Stimulated activated CD4-positive, alpha-beta T cell treated with anti-CD3 and anti-CD28 coated beads, Interleukin-1b, Interleukin-23, amount 100 ng/mL, for 48 hours (primary cell): ENCODE measurements at places on chromosomes 12 and 14.

GRCh38 chr12:114981036-114981435 lies 297.1 kb upstream of the TBX3 start:
- DNase-seq, result no peak

DNA sequence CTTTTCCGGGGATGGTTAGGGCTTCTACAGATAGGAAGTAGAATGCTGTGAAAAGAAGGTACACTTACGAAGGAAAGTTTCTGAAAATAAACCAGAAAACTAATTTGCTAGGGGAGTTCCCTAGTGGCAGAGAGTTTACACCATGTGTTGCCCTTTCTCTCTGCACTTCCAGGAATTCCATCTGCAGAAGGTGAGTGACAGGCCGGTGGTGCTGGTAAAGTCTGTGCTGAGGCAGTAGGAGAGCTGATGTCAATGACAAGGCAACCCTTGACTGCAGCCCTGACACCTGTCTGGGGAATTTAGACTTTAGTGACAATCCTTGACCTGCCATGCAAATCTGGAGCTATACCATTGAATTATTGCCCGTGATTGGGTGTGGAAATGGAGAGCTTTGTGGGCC lies 687.8 kb downstream of the NRXN3 start:
- DNase-seq, result no peak

DNA sequence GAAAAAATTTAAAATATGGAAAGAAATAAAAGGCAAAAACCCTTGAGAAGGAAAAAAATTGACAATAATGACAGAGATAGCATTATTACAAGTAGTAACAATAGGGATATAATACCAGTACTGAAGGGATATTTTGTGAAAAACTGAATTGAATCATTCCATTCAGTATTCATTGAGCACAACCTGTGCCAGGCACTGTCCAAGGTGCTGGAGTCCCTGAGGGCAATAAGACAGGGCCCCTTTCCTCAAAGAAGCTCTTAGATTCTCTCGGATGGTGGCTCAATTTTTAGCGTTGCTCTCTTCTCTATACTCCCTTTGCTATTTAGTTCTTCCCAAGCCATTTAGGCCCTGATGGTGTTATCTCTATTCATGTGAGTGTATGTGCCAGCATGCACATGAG lies 34.3 kb upstream of the GAS2L3 start:
- DNase-seq, result no peak

GRCh38 chr14:99716850-99717681 lies 33.0 kb downstream of the CYP46A1 start:
- DNase-seq, result no peak

- DNase-seq, result no peak
Measured at GRCh38 chr14:60328583-60328982, 79.6 kb downstream of the PPM1A start.

DNA sequence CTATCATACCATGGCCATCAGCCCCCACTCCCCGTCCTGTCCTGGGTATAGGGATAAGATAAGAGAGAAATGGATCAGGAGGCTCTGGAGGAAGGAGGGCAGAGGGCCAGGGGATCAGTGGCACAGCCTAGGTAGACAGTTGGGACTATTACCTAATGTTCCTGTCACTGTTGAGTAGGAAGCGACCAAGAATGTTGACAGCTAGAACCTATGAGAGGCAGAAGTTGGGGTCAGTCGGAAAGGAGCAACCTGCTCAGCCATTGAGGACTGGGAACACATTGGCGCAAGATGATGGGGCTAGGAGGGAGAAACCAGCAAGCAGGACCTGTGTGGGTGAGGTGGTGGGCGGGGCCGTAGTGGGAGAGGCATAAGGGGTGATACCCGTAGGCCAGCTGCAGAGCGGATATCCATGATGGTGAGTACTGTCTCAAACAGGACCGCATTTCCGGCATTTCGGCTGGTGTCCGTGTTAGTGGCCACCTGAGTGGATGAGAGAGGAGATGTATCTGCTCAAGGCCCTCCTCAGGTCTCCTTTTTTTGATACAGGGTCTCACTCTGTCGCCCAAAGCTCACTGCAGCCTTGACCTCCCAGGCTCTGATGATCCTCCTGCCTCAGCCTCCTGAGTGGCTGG lies 3.3 kb downstream of the AP1G2 start:
- DNase-seq, result no peak

DNA sequence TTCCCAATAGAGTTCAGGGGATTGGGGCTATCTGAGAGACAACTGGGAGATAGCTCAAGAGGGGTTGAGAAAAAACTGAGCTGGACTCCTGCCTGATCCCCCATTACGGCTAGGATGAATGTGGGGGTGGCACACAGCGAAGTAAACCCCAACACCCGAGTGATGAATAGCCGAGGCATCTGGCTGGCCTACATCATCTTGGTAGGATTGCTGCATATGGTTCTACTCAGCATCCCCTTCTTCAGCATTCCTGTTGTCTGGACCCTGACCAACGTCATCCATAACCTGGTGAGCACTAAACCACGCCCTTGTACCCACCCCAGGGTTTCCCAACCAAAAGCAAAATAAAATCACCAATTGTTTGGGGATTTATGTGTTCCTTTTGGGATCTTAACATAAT lies 1.0 kb downstream of the ORMDL2 start:
- no peak for DNase-seq

- DNase-seq, result no peak
Measured at GRCh38 chr14:23437133-23438100, 2.0 kb upstream of the MYH7 start.

- no peak for DNase-seq
Measured at GRCh38 chr14:101377069-101377468, 184.2 kb upstream of the DIO3 start.

DNA sequence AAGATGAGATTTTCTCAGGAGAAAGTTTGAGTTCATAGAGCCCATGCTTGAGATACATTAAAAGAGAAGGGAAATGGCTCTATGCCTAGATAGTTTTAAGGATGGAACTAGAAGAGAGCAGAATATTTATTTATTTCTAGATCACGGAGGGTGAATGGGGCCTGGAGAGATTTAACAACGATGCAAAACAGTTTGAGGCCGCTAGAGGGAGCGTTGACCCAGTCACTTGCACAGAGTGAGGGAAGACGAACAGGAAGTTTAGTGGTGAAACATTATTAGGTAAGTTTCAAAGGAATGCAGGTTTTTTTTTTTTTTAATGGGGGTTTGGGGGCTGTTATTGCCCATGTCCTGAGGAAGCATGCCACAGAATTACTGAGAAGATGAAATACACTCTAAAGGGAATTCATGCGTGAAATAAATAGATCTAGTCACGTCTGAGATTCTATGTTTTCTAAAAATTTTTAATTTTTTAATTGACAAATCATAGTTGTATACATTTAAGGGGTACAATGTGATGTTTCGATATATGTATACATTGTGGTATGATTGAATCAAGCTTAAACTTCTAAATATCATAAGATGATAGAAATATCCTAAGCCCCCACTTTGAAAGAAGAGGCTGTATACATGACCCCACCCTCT lies 14.8 kb upstream of the PPP1R1A start:
- peak; percentile 58 for DNase-seq

DNA sequence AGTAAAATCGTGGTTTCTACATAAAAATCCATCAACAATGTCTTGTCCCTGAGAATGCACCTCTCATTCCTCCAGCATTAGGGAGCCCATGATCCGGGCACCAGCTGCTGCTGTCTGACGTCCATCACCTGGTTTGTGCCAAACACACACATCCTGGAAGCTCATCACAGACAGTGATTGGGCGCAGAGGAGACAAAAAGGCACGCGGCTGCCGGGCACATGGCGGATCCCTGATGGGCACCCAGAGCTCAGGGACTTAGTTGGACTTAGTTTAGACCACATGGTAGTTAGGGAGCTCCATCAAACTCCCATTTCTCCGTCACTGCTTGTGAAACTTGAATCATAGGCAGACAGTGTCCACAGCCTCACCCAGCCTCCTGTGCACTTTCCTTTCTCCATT lies 1059.3 kb downstream of the TMEM121 start:
- no peak for DNase-seq

- no peak for DNase-seq
Measured at GRCh38 chr12:28306535-28306934, 116.3 kb downstream of the CCDC91 start.

DNA sequence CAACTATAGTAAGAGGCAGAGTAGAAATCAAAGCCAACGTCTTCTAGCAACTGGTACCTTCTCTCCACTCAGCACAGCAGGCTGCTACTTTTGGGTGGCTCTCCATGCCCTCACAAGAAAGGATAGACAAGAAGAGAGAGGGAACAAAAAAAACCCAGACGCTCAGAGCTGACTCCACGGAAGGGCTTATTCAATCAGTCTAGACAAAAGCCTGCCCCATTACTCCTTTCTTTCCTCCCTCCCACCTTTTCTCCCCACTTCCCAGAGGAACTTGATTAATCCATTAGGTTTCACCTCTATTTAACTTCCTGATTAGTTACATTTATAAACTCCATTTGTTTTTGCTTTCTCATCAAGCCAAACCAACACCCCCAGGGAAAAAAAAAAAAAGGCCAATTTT lies 71.1 kb upstream of the CCDC60 start:
- DNase-seq, result no peak

- DNase-seq, result no peak
Measured at GRCh38 chr12:16607906-16608775, 2.2 kb upstream of the LMO3 start.

DNA sequence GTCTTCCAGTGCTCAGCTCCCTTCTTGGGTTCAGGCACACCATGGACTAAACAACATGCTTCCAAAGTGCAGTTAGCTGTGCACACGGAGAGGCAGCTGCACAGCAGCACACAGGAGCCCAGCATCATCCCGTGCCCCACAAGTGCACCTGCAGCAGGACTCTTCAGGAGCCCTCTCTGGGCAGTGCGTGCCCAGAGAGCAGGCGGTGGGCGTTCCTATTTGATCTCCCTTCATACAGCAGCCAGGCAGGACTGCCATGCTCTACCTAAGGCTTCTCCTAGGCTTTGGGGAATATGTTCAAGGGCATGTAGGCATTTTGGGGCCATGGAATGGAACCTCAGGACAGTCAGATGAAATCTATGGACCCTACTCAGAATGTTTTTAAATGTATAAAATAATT lies 35.5 kb downstream of the ANO2 start:
- no peak for DNase-seq

GRCh38 chr12:111469401-111469800 lies 63.7 kb downstream of the SH2B3 start:
- DNase-seq, result no peak

GRCh38 chr14:90375934-90376333 lies 20.9 kb upstream of the CALM1 start:
- DNase-seq, result no peak

DNA sequence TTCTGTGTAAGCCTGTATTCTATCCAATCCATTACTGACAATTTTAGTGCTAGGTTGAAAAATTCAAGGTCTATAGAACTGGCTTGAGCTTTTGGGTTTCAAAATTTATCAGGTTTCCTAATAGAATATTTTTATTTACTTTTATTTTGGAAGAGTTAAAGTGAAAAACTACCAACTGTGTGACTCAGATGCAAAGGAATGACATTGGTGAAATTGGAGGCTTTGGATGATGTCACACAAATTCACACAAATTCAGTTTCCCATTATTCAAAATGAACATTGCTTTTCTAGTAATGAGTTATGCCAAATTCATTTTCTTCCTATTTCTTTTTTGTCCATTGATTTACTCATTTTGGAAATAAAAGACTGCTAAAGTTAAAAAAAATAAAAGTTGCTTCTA lies 186.9 kb downstream of the ALX1 start:
- DNase-seq, result no peak

GRCh38 chr14:42299692-42300091 lies 693.0 kb downstream of the LRFN5 start:
- DNase-seq, result no peak

GRCh38 chr12:4745249-4745648 lies 25.0 kb downstream of the GALNT8 start:
- no peak for DNase-seq

DNA sequence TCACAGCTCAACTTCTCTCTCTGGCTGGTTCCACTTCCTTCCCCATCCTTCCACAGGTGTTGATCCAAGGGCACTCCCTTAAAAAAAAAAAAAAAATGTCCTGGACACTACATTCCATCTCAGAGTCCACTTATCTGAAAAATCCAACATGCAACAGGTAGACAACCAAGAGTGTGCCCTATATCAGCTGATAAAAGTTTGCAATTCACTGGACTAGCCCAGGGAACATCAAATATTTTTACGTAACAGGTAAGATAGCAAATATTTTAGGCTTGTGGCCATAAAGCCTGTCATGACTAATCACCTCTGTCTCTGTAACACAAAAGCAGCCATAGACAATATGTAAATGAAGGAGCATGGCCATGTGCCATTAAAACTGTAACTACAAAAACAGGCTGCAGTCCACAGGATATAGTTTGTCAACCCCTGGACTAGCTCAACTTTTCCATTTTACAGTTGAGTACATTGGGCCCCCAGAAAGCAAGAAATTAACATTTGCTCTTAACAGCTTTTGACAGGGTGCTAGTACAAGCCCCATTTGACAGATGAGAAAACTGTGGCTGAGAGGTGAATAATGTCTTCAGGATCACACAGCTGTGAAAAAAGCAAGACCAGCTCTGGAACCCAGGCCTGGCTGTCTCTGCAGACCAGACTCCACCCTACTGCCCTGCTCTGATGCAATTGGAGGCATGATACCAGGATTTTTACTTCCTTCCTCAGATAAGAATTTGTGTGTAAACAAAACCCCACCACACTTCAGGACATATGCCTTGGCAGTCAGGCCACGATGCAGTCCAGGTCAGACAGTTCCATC lies 68.9 kb downstream of the CMKLR1 start:
- no peak for DNase-seq

GRCh38 chr14:98069712-98070171 lies 1202.3 kb downstream of the BCL11B start:
- no peak for DNase-seq

- DNase-seq, result no peak
Measured at GRCh38 chr14:51715742-51716141, 64.0 kb downstream of the FRMD6 start.

DNA sequence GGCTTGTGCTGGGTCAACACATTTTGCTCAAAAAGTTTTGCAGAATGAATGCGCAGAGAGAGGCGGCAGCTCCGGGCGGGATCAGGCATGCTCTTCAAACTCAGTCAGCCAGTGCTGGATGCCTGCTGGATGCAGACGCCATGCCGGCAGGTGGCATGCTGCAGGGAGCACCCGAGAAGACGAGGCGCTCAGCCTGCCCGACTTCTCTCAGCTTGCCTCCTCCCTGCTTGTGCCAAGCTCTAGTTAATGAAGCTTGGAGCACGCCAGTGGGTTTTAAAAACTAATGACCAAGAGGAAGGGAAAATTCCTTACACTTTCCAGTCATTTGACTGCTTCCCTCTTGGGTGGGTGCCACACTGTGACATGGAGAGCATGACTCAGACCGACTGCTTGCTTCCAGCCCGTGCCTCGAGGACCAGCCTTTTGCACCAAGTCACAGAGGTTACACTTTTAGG lies 39.8 kb downstream of the SLC24A4 start:
- DNase-seq, result no peak
